NCI-H1092 treated with DMSO at 0.1 percent for 48 hours (cell line): ENCODE measurements at places on chromosomes 2 and 18.

DNA sequence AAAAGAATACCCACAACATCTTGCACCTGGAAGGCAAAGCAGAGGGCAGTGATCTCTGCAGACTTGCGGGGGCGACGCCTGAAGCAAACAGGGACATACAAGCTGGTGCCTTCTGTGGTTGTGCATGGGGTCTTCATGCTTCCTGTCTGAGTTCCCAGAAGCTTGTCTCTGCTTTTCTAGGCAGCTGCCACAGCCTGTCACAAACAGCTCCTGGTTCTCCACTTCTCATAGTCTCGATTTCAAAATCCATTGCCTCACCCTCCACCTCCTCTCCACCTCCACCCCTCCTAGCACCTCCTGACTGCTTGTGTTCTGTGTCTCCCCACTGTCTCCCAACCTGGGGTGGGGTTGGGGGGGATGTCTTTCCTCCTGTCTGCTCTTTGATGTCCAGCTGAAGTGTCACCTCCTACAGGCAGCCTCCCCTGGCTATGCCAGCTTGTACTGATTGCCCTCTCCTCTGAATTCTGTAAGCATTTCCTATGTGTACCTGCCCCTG lies 1.7 kb upstream of the PROC start:
- no peak for DNase-seq

GRCh38 chr2:216690853-216691741 lies 4.3 kb downstream of the IGFBP5 start:
- DNase-seq: peak; percentile 85

DNA sequence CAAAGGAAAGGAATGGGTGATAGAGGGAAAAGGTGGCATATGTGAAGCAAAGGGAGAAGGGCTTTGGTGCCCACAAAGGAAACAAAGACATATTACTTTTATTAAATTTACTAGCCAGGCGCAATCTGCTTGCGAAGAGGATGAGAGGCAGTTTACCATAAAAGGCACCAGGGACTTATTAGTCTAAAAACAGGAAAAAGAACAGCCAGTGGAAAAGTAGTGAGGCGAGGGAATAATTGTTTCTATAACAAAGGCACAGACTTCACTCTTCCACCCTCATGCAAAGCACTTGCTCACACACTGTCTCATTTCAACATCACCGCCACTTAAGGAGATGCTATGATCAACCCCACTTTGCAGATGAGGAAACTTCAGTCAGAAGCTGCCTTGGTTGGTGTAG lies 210.5 kb downstream of the ALPK2 start:
- no peak for DNase-seq

DNA sequence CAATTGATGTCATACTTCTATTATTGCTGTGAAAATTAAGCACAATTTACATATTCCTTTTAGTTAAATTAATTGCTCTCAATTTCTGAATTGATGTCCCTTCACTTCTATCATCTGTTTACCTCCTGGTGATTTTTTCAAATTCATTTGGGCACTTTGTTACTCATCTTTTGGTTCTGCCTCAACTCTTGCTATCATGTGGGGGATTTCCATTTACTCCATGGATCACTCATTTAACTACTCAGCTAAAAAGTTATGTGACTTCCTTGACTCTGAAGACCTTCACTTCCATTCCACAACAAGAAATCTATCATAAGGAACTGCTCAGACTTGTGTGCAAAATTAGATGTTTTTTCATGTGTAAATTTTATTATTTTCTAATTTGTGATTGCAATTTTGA lies 126.2 kb downstream of the EHBP1 start:
- DNase-seq: no peak

DNA sequence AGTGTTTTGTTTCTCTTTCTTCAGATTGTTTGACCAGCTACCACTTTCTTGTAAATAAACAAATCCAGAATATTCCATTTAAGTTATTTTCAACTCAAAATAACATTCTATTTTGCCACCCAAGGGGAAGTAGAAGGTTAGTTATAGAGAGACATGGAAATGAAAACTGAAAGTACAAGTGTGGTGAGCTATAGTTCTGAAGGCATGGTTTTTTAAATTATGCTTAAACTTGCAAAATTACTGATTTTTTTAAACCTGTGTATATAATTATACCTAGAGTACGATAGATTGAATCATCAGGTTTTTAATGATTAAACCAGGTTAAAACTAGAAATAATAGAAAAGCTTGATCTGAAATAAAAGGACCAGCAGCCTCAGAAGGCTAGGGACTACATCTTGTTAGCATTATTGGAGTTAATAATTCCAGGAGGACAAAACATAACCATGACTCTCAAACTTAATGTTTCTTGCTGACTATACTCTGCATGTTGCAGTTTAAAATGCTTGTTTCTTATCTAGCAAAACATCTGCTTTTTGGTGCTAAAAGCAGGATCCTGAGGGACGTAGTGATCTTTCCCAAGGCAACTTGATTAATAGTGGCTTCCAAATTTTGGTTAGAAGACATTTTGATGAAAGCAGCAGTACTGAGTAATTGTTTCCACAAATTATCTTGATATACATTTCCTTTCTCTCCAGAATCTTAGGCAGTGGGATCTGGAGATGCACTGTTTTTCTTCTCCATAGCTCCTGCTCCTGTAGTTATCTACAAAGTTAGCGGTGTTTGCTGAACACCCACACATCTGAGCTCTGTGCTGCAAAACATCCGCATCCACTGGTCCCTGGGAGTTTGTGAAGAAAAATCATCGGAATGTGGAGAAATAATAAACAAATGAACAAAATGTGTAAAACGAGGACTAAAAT lies 327.2 kb upstream of the PKDCC start:
- no peak for DNase-seq

GRCh38 chr2:117745537-117745936 lies 69.0 kb upstream of the DDX18 start:
- DNase-seq: no peak

- no peak for DNase-seq
Observed at GRCh38 chr18:43141208-43141607, 25.7 kb upstream of the RIT2 start.

DNA sequence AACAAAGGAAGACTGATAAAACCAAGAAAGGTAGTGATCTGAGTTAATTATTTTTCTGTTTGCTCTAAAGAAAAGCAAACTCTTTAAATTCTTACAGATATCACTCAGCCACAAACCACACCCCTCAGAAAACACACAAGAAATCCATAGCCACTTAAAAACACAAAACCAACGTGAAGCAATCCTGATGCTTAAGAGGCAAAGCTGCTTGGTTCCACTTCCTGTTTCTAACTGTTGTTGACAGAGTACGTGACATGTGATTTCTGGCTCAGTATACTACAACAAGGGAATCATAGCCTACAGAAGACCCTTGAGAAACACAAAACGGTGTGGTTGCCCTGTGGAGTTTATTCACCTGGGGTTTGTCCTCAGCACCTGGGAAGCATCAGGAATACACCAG lies 240.9 kb upstream of the APCDD1 start:
- DNase-seq: peak; percentile 12

DNA sequence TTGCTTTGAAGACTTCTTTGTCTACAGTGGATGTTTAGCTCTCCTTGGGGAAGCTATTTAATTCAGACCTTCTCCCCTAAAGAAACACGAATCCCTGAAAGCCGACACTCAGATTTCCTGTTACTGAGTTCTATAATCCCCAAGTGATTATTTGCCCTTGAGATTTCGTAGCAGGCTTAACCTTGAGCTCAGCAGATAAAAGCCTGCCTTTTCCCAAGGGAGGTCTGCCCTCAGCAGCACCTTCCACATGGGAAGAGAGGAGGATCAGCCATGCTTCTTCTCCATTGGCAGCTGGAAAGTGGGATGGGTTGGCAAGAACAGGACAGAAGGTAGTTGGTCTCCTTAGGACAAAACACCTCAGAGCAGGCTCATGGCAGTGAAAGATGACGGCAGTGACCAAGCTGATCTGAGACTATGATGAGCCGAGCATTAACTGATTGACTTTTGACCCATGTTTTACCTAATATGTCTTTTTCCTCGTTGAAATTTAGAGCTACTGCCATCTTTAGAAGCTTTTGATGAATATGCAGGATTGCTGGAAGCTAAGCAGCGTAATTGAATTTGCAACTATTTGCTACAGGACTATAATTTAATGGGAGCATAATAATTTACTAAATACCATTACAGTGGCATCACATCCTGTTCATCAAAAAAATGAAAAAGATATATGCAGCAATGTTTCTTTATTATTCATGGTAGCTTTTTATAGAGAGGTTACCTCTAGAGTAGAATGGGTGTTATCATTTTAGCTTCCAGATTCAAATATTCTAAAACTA lies 511.1 kb upstream of the ID2 start:
- DNase-seq: no peak

DNA sequence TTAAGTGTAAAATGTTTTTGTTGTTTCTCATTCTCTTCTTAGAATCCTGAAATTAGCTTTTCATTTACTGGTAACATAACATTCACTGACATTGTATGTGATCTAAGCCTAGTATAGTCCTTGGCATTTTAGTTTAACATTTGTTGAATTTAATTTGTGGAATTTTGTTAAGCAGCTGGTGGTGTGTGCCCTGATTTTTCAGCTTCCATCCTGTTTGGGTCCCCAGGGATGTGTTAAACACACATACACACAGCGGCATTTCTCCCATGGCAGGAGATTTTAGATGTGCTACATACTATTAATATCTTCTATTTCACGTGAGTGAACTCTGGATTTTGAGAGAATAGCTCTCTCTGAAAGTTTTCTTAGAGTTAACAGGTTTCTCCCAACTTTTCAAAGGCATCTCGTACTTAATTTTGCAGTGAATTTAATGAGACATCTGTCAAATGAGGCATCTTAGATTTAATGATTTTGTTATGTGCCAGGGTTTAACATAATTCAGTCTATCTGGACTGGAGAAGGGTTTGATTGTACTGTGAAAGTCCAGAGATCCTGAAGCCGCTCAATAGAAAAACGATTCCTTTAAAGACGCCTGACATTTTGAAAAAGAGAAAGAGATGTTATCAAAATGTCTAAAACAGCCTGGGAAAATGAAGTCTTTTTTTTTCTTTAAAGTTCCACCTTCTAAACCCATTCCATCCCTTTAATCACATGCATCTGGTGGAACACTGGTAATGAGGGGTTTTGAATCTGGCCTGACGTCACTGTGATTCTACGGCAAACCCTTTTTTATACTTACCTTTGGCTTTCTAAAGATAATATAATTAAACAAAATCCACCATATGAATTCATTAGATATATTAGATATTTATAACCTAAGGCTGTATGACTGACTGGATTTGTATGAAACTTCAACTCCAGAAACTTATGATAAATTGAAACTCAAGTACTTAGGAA lies 6.8 kb downstream of the PHLPP1 start:
- no peak for DNase-seq

- DNase-seq: no peak
Observed at GRCh38 chr2:85981579-85982247, 92.9 kb upstream of the ST3GAL5 start.

DNA sequence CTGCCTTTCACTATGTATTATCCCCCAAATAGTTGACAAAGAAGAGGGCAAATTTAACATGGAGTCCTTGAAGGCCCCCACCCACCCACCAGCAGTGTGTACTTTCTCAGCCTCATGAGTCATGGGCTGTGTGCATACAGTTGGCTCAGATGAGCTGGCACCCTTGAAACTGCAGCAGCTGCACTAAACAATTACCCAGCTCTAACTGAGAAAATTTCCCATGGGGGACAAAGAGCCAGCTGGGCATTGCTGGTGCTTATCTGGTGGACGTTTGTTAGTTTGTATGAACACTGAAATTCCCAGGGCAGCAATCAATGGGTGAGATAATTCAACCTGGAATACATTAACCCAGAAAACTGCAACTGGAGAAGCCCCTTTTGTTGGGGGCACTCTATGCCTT lies 131.7 kb downstream of the GCA start:
- DNase-seq: peak; percentile 97

GRCh38 chr18:26854292-26854881 lies 11.1 kb downstream of the AQP4 start:
- no peak for DNase-seq

- DNase-seq: no peak
Observed at GRCh38 chr2:30979822-30980245, 158.4 kb downstream of the GALNT14 start.
